CD4-positive, alpha-beta T cell treated with Interleukin-21 for 1 hour (primary cell): ENCODE measurements at places on chromosomes 4 and X.

GRCh38 chrX:24668111-24668510 lies 21.0 kb upstream of the PCYT1B start:
- DNase-seq, result no peak

- no peak for DNase-seq
These were observed 42.2 kb downstream of the SMIM20 start for GRCh38 chr4:25956260-25956659.

DNA sequence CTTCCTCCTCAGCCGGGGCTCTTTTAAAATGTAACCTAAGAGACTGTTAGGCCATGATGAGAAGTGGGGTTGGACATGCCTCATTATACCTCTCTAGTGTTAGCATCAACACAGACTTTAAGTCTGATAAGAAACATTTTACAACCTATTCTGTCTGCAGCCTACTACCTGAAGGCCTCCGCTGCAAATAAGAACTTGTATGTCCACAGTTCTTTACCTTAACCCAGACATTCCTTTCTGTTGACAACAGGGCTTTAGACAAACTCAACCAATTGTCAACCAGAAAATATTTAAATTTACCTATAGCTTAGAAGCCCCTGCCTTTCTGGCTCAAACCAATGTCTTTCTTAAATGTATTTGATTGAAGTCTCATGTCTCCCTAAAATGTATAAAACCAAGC lies 1418.6 kb downstream of the STIM2 start:
- DNase-seq, result no peak

DNA sequence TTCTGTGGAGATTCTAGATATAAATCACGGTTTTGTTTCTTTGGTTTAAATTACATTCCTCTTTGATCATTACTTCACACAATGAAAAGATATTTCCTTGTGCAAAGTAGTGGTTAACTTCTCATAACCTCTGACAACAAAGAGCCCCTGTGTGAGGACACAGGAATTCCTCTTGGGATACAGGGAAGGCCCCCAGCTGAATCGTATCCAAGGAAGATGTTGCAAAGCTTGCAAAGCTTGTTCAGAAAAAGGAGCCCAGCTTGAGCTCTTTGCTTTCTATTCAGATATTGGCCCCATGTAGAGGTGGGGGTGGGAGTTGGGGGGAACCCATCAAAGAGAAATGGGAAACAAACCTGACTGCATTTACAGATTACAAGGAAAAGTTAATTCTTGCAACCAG lies 145.7 kb downstream of the RELL1 start:
- DNase-seq, result no peak

DNA sequence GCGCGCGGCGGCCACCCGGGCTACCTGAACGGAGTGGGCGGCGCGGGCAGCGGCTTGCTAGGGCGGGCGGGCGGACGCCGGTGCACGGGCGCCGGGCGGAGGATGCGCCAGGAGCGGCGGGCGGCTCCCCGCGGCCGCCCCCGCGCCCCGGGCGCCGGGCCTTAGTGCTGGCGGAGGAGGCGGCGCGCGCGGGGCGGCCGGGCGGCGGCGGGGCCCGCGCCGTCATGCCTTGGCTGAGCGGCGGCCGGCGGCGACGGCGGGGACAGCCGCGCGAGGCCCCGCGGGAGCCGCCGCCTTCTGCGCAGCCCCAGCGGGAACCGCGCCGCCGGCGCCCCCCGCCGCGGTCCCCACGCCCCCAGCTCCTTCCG lies 48.2 kb downstream of the CLDN34 start:
- DNase-seq, result no peak

DNA sequence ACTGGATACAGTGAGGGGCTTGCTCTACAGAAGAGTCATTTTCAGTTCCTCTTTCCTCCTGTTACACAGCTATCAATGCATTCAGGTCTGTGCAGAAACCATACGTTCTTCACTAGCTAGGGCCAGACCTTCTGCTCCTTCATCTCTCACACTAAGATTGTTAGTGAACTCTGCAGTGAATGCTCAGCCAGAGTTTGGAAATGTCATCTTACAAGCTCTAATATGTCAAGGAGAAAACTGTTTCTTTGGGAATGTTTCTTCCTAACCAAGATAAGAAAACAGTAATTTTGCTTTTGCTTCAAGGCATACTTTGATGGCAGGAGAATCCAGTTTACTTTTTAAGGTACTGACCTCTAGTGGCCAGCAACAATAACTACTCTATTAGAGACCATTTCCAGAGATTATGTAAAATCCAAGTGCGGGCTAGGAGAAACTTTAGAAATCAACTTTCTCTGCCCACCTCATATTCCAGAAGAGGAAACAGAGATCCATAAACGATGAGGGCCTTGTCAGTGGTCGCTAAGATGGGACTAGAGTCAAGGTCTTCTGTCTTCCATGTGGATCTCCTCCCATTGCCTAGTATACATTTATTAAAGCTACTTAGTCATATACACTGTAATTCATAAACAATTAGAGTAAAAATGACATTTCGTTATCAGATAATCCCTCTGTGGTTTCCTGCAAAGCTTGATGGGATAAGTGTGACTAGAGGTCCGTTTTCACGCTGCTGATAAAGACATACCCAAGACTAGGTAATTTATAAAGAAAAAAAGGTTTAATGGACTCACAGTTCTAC lies 12.1 kb upstream of the CC2D2A start:
- peak; percentile 47 for DNase-seq

- DNase-seq, result no peak
These were observed 49.2 kb upstream of the FHL1 start for GRCh38 chrX:136097871-136098805.

DNA sequence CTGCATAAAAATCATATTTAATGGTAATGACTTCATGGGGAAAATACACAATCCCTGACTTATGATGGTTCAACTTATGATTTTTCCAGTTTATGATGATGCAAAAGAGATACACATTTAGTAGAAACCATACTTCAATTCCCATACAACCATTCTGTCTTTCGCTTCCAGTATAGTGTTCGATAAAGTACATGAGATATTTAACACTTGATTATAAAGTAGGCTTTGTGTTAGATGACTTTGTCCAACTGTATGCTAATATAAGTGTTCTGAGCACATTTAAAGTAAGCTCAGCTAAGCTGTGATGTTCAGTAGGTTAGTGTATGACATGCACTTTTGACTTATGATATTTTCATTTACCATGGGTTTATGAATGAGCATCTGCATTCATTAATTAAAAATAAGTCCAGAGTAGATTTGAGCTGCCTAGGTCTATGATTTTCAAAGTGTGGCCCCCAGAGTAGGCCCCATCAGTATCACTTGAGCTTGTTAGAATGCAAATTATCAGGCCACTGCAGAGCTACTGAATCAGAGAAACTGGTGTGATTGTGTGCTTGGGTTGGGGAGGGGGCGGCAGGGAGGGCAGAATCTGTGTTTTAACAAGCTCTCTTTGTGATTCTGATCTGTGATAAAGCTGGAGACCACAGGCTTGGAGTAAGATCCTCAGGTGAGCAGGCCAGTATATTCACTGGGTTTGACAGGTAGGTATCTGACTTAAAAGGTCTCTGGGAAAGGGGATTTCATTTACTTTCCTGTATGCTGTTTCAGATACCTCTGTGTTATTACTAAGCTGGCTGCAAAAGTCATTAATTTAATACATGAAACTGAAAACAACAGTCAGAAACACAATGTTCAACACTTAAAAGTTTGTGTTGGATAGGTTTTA lies 8.4 kb downstream of the ATP10D start:
- no peak for DNase-seq

- DNase-seq, result no peak
These were observed 67.9 kb downstream of the PPP3CA start for GRCh38 chr4:101279377-101279871.

- no peak for DNase-seq
These were observed 81.7 kb upstream of the STOX2 start for GRCh38 chr4:183823434-183823833.

DNA sequence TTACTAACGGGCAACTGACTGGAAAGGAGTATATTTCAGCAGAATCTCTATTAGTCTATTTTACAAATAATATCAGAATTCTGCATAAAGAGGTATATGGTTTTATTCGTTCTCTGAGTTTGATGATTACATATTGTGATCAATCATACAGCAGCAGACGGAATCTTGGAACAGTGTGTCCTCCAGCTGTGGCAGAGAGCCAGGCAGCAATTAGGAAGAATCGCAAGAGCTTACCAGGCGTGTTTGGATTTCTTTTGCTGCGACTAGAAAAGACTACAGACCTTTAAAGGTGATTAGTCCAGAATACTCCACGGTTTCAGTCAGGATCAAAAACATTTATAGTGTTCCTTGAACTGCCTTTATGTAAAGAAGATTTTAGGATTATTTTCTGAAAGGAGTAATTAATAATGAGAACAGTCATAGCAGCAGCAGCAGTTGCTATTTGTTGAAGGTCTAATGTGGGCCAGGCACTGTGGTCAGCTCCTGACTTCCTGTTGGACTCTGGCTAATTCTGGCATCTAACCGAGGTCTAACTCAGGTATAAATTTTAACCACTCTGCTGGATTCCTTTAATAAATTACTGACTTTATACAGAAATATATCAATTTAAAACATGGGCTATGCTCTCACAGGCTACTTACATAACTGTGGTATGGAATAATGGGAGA lies 225.3 kb upstream of the CXorf66 start:
- no peak for DNase-seq

DNA sequence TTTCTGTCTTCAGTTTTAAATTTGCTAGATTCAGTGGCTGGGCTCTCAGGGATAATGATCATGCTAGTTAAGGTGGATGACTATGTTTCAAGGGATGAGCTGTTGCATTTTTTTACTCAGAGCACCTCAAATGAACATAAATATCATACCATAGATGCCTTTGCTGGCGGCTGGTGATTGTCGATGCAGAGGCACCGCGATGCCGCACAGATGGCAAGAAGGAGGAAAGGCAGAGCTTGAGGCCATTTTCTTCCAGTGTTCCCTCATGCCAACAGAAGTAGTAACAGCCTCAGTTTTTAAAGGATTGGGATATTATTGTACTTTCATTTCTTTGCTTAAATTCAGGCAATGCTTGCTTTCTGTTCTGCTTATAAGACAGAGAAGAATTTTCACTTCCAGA lies 654.7 kb upstream of the IGFBP7 start:
- no peak for DNase-seq

DNA sequence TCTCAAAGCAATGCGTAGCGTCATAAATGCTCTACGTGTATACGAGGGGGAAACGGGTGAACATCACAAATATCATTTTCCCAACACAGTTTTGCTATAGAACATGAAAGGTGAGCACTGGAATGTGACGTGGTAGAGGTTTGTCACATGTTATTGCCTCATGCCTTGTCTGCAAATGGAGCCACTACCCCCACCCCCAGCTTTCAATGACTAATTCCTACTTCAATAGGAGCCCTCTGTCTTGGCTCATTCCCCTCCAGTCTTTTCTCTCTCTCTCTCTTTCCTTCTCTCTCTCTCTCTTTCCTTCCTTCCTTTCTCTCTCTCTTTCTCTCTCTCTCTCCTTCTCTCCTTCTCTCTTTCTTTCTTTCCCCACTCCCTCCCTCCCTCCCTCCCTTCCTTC lies 127.0 kb downstream of the STOX2 start:
- no peak for DNase-seq

- no peak for DNase-seq
These were observed 51.2 kb downstream of the HMX1 start for GRCh38 chr4:8820178-8821102.

- DNase-seq, result no peak
These were observed 141.3 kb downstream of the LDB2 start for GRCh38 chr4:16757080-16757521.

GRCh38 chr4:111792632-111793031 lies 352.6 kb upstream of the FAM241A start:
- DNase-seq, result no peak

DNA sequence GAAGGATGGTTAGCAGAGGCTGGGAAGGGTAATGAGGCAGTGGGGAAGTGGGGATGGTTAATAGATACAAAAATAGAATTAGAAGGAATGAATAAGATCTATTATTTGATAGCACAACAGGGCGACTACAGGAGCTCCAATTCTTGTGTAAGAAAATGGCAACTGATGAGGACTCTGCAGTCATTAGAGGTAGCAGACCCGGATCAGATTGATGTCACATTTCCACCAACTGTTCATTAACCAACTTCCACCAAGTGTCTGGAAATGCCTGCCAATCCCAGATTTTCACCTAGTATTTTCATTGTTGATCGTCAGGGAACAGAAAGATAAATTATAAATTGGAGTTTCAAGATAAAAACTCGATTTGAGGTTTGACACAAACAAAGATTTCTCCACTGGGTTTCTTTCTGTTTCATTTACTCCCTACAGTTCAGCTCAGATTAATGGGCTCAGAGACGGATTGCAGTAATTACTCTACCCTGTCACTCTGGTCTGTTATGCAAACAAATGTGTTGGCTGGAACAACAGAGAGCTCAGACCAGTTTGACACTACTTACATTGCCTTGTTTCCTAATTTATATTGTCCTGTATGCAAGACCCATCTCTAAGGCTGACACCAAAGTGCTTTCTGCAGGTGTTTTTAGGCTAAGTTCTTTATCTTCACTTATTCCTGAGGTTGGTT lies 909.2 kb upstream of the PRKX start:
- no peak for DNase-seq

DNA sequence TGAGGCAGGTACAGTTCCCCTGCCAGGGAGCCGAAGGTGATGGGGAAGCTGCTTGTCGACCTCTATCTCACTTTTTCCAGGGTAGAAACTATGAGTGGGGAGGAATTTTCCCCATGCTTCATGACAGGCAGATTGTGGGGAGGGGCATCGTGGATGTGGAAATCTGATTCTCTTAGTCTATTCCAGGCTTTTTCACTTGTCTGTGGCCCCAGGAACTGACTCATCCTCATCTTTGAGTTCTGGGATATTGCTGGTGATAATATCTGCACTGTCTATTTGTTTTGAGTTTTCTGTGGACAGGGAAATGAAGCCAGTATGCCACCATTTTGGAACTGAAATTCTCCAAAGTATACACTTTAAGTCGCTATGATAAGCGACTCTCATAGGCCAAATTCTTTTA lies 7.6 kb upstream of the TLR2 start:
- no peak for DNase-seq

- DNase-seq, result no peak
These were observed 7.3 kb downstream of the NAP1L5 start for GRCh38 chr4:88690355-88690754.

DNA sequence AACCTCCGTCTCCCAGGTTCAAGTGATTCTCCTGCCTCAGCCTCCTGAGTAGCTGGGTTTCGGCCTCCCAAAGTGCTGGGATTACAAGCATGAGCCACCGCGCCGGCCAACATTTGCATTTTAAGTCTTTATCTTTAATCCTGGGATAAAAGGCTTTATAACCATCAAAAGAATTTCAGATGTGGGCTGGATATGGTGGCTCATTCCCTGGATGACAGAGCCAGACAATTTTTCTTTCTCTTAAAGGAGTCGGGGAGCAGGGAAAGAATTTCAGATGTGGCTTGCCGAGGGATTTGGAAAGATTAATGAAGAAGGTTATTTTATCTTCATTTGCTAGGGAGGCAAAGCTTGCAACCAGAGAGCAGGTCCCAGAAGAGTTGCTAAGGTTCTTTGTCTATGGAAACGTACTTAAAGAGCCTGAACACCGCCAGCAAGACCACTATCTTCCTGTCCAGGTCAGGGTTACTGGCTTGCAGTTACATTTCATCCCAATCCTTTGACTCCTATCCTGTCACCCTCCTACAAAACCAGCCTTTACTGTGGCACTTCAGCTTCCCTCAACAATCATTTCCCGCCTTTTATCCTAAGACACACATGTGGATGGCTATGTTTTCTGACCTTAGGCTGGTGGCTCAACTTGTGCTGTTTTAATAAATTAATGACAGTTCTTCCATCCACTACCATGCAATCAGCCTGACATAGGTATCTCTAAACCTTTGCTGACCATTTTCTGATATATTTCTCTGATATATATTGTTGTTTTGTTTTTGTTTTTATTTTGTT lies 3.9 kb upstream of the KLHL8 start:
- DNase-seq, result no peak

GRCh38 chr4:21625447-21625846 lies 323.1 kb downstream of the KCNIP4 start:
- no peak for DNase-seq

- no peak for DNase-seq
These were observed 222.3 kb upstream of the AGTR2 start for GRCh38 chrX:115948018-115948923.
